ENCODE measurements at places on chromosomes 13 and 19.
A peak's percentile ranks its signal among the peaks of the same experiment; 100 is the strongest.

- no peak for DNase-seq
Measured at GRCh38 chr19:27828829-27829228, 1384.1 kb downstream of the UQCRFS1 start.

- DNase-seq, result no peak
Measured at GRCh38 chr13:98428256-98428966, 148.5 kb downstream of the STK24 start.

- DNase-seq, result no peak
Measured at GRCh38 chr13:60755380-60756163, 358.6 kb downstream of the TDRD3 start.

- DNase-seq, result no peak
Measured at GRCh38 chr19:39412867-39413271, 400 bp downstream of the PLEKHG2 start.

- no peak for DNase-seq
Measured at GRCh38 chr13:58620176-58620575, 988.6 kb downstream of the PCDH17 start.

DNA sequence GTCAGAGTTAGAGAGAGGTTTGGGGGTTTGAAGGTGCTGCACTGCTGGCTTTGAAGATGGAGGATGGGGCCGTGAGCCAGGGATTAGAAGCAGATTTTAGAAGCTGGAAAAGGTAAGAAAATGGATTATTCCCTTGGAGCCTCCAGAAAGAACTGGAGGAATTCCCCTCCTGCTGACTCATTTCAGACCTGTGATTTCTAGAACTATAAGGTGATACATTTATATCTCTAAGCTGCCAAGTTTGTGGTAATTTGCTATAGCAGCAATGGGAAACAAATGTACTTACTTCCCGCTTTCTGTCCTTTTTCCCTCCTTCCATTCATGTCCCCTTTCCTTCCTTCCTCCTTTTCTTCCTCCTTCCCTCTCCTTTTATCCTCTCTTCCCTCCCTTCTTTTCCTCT, 78.5 kb upstream of the PCDH8 start:
- DNase-seq, result no peak

- DNase-seq, result peak; percentile 20
Measured at GRCh38 chr13:48078251-48078656, 16.6 kb downstream of the MED4 start.

DNA sequence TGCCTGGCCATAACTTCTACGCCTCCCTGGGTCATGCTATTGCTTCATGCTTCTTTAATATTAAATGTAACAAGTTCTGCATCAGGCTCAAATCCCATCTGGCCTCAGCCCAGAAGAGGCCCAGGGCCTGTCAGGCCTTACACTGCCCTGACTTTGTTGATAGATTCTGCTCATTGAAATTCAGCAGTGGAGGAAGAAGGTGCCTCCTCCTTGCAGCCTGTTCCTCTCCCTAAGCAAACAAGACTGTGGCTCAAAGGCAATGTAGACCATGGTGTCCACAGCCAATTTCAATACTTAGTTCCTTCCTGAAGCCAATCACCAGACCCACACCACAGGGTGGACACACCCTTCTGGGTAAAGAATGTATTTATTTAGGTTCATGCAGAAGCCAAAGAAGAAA, 59.4 kb downstream of the LACC1 start:
- DNase-seq, result no peak

DNA sequence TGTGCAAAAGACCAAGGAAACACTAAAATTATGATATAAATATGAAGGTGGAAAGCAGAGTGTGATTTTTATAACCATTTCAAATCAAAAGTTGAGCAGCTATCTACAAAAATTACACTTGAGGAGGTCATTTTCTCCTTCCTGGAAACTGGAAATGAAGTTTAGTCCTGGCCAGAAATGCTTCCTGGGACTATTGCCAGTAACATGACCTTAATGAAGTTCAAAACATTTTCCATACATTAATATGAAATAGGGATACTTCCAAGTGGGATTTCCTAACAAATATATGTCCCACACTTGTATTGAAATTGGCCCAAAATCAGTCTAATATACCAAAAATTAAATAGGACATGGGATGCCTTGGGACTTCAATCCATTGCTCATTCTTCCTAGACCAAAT, 1556.8 kb upstream of the MIR17HG start:
- no peak for DNase-seq

- DNase-seq, result peak; percentile 6
Measured at GRCh38 chr13:85597790-85598500, 201.3 kb downstream of the SLITRK6 start.

DNA sequence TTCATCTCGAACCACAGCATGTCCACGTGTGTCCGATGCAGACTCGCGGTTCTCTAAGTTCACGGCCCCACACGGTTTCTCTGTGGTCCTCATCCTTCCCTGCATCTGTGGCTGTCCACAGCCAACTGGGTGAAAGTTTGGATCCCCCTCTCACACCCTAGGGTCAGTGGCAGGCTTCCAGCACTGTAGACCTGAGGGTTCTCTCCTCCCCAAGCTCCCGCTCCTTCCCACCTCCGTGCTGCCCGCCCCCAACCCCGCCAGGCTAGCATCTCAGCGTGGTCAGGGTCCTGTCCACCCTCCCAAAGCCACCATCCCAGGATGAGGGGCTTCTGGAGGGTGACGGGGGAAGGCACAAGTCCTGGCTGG, 3.0 kb downstream of the ANGPTL4 start:
- no peak for DNase-seq

GRCh38 chr13:30022256-30022655, 171.8 kb upstream of the UBL3 start:
- DNase-seq, result no peak

DNA sequence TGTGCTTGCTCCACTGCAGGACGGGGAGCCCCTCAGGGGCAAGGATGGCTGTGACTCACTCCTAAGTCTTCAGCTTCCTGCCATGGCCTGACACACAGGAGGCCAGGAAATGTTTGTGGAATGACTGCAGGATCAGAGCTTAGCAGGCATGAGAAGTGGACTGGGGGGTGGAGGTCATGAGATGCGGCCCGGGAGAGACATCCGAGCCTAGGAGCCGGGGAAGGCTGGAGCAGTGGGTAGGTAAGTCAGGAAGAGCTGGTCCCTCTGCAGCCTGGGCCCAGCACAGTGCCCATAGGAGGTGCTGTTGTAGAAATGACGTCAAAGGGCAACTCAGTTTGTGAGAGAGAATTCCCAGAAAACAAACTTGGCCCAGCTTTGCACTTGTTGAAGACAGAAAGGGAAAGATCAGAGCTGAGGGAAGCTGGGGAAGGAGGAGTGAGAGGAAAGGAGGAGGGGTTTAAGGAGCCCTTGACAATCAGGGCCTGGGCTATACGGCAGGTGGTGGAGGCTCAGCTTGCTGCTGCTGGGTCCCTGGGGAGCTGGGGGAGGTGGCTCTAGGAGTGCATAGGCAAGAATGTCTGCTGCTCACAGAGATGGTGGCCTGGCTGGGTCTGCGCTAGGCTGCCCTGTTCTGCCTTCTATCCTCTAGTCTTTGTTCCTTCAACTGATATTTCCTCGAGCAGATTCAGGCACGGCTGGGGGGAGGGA, 18.5 kb downstream of the POU2F2 start:
- DNase-seq, result peak; percentile 99

DNA sequence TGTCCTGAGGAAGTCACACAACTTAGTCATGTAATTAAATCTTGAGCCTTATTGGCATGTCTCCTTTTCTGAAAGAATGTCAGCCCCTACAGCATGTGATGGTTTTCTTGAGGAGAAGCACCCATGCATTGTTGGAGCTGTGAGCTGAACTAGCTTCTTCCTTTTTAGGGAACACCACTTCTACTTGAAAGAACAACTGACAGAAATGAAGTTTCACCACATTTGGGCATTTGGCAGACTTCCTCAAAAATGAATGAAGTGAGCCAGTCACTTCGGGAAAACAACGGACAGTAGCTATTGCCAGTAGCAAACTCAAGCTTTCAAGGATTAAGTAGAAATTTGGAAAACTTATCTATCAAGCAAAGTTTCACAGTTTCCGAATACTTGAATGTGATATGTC, 1351.3 kb downstream of the EFNB2 start:
- DNase-seq, result no peak

- peak; percentile 40 for DNase-seq
Measured at GRCh38 chr19:29211562-29212355, 1.2 kb downstream of the UQCRFS1 start.

DNA sequence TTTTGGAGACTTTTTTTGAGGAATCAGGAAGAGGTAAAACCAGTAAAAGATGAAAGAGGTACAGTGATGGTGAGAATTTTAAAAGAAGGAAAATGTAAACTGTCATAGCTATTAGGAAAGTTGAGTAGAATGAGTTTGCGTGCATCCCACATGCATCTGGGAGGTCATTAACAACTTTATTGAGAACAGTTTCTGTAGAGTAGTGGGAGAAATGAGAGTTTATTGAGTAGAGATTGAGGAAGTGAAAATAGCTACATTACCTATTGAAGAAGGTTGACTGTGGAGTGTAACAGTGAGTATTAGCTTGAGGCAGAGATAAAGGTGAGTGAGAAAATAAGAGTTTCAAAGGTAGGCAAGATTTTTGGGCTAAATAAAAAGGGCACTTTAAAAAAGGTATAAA, 38.7 kb downstream of the BRCA2 start:
- DNase-seq, result no peak

GRCh38 chr13:79314652-79315051, 91.4 kb downstream of the RBM26 start:
- DNase-seq, result no peak

- DNase-seq, result peak; percentile 73
Measured at GRCh38 chr13:40158218-40158617, 502.8 kb downstream of the COG6 start.

- DNase-seq, result peak; percentile 64
Measured at GRCh38 chr19:51552996-51553725, 17.9 kb upstream of the ZNF175 start.

DNA sequence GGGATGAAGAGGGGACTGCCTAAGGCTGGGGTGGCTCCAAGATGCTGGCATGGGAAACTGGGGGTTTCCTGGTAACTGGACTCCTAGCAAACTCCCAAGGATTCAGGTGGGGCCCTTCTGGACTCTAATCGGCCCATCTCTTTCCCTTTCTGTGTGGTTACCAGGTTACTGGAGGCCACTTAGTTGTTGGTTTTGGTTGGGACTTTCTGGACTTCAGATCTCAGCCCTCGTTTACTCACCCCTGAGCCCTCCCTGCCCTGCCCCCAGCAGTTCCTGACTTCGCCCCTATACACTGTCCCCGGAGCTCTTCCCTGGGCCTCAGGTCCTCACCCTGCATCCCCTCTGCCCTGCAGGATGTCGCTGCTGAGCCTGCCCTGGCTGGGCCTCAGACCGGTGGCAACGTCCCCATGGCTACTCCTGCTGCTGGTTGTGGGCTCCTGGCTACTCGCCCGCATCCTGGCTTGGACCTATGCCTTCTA, 328 bp downstream of the CYP4F12 start:
- DNase-seq, result no peak

DNA sequence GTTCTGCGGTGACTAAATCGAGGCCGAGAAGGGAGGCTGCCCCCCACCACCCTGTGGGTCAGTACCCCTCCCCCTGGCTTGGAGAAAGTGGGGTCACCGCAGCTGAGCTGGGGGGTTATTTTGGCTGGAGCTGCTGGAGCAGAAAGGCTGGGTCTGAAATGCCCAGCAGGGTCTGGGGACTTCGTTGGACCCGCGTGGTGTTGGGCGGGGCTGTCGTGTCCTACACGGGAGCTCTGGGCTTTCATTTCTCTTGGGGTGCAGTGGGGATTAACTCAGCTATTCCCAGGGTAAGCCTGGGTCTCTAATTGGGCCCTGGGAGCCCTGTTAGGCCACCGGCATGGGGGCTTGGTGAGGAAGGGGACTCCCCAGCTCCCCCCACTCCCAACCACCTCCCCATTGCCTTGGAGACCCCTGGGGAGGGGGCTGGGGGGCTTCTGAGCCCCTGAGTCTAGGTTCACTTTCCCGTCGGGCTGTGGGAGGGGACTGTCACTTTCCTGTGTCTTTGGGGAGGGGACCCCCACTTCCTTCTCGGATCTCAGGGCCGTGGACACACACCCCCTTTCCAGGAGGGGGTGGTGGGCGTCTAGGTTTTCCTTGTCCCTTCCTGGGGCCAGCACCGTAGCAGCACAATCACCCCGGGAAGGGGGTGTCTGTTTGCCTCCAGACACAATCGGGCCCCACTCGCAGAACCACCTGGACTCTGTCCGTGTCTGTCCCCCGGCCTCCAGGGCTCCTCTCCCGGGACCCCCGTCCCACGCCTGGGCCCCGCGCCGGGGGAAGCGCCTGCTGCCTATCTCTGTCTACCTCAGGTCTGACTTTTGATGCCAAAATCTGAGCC, 10.2 kb upstream of the WDR18 start:
- DNase-seq, result no peak

DNA sequence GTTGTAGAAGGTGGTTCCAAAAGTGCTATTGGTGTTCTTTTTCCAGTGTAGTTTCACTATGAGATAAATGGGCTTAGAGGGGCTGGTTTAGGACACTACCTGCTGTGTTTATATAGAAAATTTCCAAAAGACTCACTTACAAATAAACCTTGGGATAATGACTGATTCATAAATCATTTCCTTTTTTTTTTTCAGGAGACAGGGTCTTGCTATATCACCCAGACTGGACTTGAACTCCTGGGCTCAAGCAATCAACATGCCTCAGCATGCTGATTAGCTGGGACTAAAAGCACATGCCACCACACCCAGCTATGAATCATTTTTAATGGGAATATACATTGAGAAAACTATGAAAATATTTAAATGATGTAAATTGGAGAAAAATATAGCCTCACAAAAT, 376.6 kb downstream of the PCDH9 start:
- DNase-seq, result no peak

- DNase-seq, result no peak
Measured at GRCh38 chr13:27793507-27794367, 1.5 kb downstream of the GSX1 start.

GRCh38 chr13:75285310-75285709, 196.7 kb downstream of the TBC1D4 start:
- DNase-seq, result no peak

Measured in ELR (cell line).